ENCODE measurements at places on chromosomes 4 and X. TPM values are rescaled to one million over a fixed set of nuclear protein-coding genes. Genes with fewer than 3 reads are reported as not detected.

DNA sequence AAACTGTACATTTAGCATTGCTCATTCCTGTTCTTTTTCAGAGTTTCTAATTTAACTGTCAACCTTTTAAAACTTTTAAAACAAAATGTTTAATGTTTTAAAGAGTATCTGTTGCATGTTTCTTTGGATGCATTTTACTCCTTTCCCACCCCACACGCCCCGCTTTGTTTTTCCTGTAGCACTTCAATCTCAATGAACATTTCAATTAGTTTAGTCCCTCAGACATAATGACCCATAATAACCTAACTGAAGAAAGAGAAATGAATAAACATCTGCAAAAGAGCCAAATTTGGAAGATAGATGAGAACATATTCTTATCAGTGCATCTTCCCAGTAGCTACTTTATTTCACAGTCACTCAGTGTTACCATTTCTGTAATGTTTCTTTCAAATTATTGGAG is 7.5 kb downstream of the PCDH10 start:
- no peak for DNase-seq

- no peak for DNase-seq
Observed at GRCh38 chrX:69277369-69277990, 112.2 kb upstream of the PJA1 start.

DNA sequence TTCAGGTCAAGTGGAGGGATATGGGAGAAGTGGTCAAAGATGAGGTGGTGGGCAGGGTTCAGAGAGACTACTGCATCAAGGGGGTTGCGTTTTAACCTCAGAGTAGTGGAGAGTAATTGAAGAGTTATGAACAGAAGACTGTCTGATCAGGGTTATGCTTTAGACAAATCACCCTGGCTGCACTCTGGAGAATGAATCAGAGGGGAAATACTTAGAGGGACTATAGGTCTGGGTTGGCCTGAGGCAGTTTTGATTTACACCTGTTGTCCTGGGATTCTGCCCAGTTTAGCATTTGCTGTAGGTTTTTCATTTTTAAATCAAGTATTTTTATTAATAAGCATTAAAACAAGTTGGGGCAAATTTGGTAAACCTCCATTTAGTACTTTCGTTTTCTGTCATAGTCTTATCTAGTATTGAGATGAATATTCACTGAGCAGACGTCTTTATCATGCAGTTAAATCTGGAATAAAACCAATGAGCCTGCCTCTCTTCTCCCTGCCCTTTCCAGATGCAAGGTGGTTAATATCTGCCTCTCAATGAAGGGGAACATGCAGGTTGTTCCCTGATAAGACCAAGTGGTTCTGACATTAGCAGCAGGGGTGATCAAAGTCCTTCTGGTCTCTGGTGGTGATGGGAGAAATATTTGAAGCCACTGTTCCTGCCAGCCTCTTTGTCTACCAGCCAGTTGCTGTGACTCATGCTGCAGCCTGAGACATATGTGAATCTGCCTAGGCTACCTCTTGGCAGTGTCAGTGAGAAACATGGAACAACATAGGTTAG is 116.0 kb upstream of the RPS6KA3 start:
- peak; percentile 58 for DNase-seq

GRCh38 chr4:108058685-108059440 is 69.2 kb downstream of the HADH start:
- no peak for DNase-seq

DNA sequence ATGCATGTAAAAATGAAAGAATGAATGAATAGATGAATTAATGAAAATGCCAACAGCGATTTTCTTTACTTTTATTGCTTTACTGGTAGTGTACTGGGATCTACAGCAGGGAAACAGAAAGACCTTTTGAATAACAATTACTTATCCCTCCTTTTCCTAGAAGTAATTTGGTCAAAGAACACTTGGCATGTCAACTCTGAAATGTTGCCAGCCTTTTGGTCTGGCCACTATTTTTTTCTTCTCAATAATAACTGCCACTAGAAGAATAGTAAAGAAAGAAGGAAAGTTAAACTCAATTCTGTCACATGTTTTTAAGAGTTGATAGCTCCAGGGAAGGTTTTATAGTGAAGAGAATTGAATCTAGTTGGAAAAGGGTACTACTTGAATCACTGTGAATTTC is 52.9 kb downstream of the EPHA5 start:
- DNase-seq: no peak

- DNase-seq: peak; percentile 45
Observed at GRCh38 chrX:38312436-38312835, 14.9 kb downstream of the RPGR start.

- DNase-seq: peak; percentile 20
Observed at GRCh38 chr4:102867278-102868152, 1.3 kb upstream of the CISD2 start.

GRCh38 chr4:177349191-177349590 is 39.5 kb downstream of the NEIL3 start:
- no peak for DNase-seq

DNA sequence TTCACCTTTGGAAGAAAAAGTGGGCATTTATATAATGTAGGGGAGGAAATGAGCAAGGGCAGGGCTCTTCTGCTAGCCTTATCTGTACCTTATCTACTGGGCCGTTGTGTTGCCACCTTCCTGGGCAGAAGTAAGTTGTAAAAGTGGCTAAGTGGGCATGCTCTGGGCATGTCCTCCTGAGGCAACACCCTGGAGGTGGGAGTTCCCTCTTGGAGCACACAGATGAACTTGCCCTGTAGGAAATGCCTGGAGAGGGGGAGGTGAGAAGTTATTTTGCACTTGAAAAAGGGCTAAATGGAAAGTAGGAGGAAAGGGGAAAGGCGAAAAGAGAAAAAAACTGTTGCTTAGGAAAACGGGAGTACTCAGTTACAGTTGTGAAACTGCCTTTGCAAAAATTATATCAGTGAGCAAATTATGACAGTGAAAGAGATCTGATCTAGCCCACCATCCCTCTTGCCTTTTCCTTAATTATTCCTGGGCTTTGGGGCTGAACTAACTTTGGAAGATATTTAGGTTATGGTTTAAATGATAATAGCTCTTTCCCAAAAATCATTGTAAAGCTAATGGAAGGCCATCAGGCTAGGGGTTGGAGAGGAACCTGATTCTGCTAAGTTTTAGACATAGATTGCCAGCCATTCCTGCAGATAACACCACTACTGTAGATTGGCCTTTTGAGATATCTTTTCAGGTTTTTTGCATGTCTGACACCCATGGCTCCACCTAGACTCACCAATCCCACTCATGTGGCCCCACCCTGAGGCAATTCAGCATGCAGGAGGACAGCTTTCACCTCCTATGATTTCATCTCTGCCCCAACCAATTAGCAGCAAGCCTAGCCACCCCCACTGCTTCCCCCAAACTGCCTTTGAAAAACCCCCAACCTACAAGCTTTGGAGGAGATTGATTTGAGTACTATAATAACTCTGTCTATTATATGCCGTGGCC is 20.5 kb upstream of the ZNF81 start:
- no peak for DNase-seq

- no peak for DNase-seq
Observed at GRCh38 chr4:93289241-93289640, 539.3 kb upstream of the ATOH1 start.

DNA sequence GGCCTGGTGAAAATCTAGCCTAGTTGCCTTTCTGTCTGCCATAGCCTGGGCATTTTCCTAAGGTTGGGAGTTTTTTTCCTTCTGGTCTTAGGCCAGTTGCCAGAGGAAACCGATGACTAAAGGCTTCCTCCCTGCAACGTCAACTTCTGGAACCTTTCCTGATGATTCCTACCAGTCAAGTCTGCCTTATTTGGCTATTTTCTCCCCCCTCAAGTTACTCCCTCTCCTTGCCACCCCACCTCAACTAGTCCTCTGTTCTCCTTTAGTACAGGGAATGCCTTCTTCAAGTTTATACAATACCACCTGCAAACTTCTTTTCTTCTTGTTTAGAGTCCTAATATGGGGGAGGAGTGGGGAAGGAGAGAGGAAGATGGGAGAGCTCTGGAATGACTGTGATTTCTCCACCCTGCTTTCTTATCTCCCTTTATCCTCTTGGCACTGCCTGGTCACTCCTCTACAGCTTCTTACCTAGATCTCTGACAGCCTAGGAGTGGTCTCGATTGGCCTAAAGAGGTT is 10.6 kb downstream of the MSN start:
- DNase-seq: peak; percentile 56

DNA sequence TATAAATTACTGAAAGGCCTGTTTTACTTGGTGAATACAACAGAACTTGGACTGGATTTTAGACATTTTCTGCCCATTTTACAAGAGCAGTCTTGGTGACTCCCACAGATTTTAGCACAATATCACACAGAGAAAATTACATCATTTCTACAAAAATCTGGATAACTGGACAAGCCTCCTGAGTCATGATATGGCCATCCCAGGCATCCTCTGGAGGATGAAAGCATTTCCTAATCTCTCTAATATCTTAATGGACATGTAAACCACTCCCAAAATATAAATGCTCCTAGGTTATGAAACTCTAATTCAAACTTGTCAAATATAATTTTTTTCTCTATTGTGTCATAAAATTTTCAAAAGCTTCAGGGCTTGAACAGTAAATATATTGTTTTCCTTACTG is 1170.8 kb upstream of the PCDH7 start:
- DNase-seq: no peak

DNA sequence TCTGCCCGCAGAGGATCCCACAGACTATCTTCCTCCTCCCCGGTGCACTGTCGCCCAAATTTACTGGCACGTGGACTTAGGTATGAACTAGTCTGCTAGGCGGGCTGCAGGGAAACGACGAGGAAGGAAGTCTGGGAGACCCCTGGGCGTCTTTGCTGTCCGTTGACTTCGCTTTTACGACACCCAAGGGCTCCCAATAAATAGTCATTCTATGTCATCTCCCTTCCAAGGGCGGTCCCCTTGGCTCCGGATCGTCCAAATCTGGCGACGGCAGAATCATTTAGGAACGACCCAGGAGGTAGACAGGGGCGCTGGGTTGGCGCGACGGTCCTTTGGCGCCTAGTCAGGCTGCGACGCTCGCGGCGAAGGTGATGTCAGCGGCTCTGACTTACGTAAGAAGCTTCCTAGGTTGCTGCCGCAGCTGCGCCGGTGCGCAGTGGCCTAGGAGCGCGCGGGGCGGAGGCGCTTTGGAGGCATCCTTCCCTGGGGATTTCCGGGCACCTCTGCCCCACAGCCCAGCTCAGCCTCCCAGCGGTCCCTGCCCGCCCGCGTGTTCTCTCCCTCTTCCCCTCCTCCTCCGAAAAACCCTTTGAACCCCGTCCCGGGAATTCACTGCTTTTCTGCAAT is 2.2 kb downstream of the NHS start:
- no peak for DNase-seq

DNA sequence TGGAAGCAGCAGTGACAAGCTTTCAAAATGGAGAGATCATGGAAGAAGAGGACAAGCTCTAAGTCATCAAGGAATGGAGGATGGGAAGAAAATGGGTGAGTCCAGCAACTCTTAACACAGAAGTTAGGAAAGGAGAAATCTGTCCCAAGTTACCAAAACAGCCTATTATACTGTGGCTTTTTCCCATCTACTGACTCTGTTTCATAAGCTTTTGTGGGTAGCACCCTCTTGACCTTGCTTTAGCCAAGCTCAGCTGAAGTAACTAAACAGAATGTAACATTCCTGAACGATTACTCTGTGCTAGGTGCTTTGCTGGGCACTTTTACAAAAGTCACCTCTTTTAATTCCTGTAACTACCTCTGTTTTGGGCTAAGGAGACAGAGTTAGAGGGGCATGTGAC is 54.9 kb downstream of the MAP7D2 start:
- no peak for DNase-seq

DNA sequence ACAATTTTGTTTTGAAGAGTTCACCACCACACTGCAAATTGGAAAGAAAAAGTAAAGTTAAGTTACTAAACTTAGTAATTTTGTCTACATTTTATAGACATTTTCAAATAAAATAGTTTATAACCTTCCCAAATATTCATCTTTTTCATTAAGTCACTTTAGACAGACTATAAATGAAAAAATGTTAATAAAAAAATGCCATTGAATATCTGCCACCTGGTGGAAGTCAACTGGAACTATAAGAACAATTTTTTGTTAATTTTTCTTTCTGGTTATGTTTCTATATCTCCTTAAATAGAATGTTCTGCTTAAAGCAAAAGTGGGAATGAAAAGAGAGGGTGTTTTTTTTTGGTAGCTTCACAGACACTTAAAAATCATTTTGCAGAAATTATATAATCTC is 534.4 kb upstream of the PCDH10 start:
- DNase-seq: no peak

GRCh38 chrX:106302304-106302703 is 134.2 kb downstream of the PWWP3B start:
- DNase-seq: no peak

- no peak for DNase-seq
Observed at GRCh38 chrX:50594788-50595187, 124.2 kb upstream of the DGKK start.

IL13RA1 gene
- 24.8 TPM for total RNA-seq

TCEANC gene
- 1.5 TPM for total RNA-seq

BMX gene
- not detected for total RNA-seq

GRIA3 gene
- total RNA-seq: not detected

GPR34 gene
- not detected for total RNA-seq

BRCC3 gene
- 4.9 TPM for total RNA-seq

CCKAR gene
- 16.8 TPM for total RNA-seq

PPARGC1A gene
- total RNA-seq: not detected

SUPT20HL2 gene
- total RNA-seq: not detected

CCNB3 gene
- total RNA-seq: not detected

EXOC1L gene
- not detected for total RNA-seq

All from MG63 (cell line).